ENCODE measurements at places on chromosomes 5 and 9.

DNA sequence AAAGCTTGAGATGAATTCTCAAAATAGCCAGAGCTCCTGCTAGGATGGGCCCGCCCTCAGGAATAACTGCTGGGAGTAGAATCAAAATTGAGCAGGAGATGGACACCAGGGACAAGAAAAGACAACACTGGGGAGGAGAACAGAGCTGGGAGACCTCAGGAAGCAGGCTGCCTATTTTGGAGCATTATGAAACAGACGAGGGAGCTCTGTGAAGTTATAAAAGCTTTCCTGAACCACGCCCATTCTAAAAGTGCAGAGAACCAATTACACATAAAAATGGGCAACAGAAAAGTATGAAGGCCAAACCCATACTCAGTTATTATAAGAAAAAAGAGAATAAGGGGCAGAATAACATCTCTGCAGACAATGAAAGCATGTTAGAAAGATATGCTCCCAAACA is 213.9 kb upstream of the TRPC7 start:
- no peak for DNase-seq

DNA sequence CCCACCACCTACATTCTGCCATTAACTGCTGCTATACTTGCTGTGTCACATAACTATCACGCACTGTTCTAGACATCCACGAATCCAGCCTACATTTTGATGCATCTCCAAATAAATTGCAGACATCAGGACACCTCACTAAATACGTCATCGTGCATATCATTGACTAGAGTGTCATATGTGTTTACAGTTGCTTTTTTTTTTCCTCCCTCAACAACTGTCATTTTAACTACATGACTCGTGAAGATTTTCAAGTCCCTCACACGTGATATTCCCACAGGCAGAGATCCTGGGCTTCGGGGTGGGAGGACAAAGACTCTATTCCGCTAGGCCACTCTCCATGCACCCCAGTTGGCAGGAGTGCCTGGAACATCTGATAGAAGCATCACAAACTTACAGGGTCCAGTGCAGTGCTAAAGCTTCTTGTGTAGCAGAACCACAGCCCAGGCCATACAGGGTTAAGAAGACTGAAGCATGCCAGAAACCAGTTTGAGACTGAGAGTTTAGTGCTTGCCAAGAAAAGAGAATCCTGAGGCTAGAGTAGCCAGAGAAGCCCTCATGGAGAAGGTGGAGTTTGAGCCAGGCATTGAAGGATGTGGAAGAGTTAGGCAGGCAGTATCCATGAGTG is 1.1 kb downstream of the PCYOX1L start:
- DNase-seq: no peak

DNA sequence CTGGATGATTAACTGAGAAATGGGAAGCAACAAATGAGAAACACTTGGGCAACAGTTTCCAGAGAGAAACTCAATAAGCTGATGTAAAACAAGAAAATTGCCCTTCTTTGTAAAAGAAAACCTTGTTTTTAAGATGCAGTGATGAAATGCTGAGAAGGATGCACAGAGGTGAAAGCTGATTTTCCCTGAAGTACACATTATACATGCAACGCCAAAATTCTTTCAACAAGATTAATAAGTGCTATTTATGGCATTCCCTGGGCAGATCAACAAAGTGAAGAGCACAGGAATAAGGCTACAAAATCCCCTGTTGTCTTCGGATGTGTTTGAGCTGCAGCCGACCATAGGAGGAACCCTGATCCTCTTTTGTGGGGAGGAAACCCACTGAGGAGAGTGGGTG is 208.0 kb upstream of the ANKH start:
- no peak for DNase-seq

DNA sequence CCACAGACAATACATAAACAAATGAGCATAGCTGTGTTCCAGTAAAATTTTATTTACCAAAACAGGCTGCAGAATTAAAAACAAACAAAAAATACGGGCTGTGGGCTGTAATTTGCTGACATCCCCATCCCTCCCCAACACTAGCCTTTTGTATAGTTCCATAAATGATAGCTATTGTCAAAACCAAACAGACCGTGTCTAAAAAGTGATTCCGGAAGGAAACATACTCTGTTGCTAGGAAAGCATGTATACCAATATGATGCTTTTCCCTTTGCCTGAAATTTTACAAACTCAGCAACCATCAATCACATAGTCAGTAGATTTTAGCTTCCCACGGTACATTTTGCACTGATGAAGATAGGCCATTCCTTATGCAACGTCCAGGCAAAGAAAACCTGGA is 80.0 kb downstream of the TMEM215 start:
- no peak for DNase-seq

DNA sequence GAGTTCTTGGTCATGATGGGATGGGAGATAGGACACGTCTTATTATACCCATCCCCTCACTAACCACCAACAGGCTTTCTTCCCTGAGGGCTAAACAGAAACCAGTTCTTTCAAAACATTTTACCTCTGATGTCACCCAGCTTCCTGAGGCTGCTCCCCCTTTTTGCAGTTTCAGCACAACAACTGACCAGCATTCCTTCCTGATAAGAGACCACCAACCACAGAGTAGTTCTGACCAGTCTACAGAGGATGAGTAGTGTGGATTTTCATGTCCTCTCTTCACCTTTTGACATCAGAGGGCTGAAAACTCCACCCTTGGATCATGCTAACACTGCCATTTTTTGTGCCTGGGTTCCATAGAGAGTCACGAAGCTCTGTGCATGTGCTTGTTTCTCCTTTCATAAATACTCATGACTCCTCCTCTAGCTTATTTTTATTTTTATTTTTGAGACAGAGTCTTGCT is 82.6 kb downstream of the OSTF1 start:
- no peak for DNase-seq

- no peak for DNase-seq
Measured at GRCh38 chr9:34049630-34050384, 1.1 kb upstream of the UBAP2 start.

DNA sequence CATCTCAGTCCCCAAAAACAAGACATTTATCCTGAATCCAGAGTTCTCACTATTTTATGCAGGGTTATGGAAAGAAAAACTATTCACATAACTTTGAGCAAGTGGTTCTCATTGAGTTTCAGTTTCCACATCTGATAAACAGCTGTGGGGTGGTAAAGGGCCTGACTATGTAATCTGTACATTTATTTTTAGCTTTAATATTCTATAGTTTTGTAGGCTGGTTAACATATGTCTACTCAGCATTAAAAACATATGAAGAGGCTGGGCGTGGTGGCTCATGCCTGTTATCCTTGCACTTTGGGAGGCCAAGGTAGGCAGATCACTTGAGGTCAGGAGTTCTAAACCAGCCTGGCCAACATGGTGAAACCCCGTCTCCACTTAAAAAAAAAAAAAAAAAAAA is 301.5 kb upstream of the CCNG1 start:
- no peak for DNase-seq

DNA sequence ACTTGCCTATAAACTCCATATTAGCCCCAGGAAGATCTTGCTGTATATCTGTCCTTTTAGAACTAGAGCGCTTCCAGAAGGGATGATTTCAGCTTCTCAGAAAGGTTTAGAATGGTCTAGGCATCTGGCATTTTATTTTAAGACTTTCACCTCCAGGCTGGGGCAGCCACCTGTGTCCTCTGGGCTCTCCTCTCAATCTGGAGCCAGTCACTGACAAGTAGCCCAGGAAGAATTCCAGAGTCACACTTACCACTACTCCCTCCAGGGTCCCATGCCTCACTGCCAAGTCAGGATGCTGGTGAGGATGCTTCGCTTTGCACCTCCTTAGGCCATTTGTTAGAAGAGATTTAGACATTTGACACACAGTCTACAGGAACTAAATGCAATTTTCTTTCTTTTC is 20.8 kb downstream of the B4GALT1 start:
- DNase-seq: no peak

DNA sequence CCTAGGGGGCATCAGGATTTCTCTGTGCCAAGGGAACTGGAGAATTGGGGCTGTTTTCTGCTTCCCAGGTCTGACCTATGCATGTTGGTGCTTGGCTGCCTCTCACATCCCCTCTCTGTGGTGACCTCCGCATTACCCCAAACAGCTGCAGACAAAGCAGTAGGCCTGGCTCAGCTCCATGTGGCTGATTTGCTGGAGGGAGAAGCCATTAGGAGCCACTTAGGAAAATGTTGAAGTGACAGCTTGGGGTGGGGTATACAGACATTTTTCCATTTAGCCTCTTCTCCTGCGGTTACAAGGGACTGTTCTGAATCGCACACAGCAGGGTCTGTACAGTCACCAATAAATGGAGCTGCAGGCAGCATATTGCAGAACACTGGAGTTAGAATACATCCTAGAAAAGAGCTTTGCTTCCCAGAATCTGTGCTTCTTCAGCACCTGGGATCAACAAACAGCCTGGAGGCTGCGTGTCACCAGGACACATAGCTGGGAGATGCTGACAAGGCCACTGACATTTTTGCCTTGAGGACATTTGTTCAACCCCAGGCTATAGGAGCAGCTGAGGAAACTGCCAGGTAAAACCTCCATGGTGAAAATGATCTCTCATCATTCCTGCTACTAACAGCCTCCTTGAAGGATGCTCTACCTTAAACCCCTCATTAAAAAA is 335.3 kb downstream of the DIRAS2 start:
- no peak for DNase-seq

GRCh38 chr5:32625547-32625946 is 40.2 kb downstream of the SUB1 start:
- no peak for DNase-seq

GRCh38 chr5:126461838-126462237 is 38.6 kb downstream of the GRAMD2B start:
- DNase-seq: no peak

DNA sequence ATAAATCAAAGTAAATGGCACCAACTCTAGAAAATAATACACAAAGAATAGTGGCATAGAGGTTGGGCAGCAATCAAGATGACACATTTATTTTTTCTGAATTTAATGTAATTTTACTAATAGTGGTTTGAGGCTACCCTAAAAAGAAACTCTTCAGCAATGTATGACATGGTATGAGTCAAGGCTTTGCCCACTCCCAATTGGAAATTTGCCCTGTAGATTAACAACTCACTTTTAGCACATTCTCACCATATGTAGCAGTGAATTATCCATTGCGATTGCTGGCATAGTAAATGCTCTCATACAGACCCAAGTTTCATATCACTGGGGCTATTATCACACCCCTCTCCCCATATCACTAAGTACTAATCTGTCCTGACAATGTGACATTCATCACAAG is 832.1 kb upstream of the ZNF608 start:
- no peak for DNase-seq

- no peak for DNase-seq
Measured at GRCh38 chr5:59164041-59164830, 581.4 kb downstream of the RAB3C start.

GRCh38 chr5:125847561-125847960 is 575.6 kb upstream of the GRAMD2B start:
- DNase-seq: no peak

DNA sequence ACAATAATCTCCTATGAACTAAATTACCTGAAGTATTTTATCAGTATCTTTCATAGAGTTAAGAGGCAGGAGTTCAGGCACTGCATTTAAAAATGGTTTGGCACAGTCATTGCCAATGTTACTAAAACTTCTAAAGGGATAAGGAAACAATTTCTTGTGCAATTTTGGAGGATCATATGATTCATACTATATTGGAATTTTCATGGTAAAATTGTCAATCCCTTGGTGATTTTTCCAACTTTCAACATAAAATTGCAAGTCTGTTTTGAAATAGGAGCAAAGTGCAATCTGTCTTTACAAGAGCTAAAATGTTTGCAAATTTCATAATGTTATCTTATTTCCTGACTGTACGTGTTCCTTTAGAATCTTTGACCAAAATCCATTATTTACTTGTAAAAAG is 211.1 kb downstream of the DMRTA1 start:
- DNase-seq: no peak

- no peak for DNase-seq
Measured at GRCh38 chr5:40679913-40680681, at the start of gene PTGER4. TSS of gene PTGER4 (plus strand) at chr5:40679915. CDS start at chr5:40680994, 1,079 bp downstream.

DNA sequence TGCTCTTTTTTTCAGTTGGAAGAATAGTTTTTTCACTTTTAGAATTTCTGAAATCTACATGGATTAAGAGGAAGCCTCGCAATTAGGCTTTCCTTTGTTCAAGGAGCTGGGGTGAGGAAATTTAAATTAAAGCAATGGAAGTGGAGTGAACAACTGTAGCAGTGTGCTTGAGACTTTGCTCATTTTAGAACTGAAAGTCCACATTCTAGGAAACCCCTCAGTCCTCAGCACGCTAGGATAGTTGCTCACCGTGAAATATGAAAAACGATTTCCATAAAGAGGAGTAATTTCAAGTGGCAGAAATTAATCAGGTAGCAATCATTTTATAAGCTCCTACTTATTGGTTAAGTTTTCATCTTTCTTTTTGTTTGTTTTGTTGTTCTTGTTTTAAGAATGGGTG is 243.0 kb upstream of the ITGA1 start:
- DNase-seq: no peak

DNA sequence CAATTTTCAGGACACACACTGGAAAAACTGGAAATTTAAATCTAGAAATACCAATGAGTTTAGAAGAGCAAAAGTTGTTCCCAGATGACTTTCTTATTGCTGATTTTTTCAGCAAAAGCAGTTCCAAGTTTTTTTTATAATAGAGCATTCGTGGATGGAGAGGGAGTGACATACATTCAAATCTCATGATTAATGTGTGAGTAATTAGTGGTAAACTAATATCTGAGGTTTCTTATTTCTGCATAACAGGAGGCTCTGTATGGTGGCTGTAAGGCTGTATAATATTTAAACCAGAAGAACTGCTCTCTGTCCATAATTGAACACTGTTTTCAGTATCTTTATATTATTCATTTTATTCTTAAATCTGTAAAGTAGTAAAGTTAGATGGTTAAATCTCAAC is 25.8 kb downstream of the LYSMD3 start:
- DNase-seq: no peak

DNA sequence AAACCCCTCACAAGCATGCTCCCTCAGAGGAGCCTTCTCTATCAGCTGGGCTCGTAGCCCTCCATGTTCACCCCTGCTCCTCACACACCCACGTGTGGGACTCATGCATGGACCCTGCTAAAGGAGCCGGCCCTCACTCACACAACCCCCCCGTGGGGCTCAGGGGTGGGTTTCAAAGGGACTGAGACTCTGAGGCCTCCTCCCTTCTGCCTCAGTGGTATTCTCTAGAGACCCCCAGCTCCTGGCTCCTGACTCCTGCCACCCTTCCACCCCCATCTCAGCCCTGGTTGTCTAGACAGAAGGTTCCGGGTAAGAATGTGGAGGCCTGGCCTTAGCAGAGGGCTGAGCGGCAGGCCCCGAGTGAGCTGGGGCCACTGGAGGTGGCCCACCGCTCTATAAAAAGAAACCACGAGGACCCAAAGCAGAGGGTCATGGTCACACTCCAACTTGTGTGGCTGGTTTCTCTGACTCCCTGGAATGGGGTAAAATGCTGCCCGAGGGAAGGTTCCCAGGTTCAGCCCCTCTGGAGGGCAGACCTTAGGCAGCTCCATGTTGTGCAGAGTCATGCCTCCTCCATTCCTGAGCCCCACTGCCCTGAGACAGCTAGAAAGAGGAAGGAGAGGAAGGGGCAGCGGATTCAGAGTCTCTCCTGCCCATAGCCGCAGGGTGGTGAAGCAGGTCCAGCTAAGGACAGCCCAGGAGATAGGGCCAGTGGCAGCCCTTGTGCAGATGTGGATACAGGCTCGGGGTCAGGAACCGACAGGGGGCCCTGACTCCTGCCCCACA is 10.8 kb downstream of the SEPTIN8 start:
- DNase-seq: no peak
